Activated T-helper 1 cell treated with anti-CD3 and anti-CD28 coated beads, Interleukin-2, amount 50 U/mL, for 16 hours (primary cell): ENCODE measurements at places on chromosomes 6 and 20.

GRCh38 chr6:140379919-140380318 is 1005.5 kb upstream of the CITED2 start:
- no peak for DNase-seq

DNA sequence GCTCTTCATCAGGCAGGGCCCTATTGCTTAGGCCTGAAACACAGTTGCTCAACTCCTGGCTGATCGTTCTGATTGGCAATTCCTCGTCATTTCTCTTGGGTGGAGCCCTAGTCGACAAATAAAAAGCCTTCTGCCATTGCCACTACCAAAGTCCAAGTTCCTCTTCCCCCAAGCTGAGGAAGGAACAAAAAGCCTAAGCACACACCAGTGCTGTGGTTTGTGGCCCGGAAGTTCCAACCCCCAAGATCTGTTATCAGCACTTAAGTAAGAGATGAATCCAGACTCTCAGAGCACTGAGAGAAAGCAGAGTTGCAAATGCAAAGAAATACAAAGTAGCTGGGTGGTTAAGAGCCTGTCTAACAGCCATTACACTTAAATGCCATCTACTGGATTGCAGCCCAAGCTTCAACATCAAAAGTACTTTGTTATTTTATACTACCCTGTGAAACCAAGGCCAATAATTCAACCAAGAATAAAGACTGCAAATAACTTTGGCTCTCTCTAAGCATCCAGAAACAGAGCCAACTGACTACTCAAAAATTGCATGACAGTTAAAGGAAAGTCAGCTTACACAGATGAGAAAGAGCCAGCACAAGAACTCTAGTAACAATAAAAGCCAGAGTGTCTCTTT is 1024.0 kb downstream of the GRIK2 start:
- DNase-seq: no peak

DNA sequence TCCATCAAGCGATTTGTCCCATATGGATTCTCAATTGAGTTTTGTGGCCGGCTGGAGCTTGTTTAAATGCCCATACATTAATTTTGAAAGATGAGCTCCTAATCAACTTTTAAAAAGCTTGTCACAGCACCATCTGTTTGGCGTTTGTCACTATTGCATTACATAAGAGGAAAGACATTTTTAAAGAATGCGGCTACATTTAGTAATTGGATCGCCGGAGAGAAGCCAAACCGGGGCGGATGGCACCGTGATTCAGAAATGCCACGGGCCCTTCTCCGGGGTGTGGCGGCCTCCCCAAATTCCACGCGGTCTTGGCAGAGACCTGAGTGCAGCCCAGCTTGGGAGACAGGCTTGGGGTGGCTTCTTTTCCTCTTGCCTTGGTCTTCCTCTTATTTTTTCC is 67.7 kb upstream of the ZNFX1 start:
- DNase-seq: no peak

DNA sequence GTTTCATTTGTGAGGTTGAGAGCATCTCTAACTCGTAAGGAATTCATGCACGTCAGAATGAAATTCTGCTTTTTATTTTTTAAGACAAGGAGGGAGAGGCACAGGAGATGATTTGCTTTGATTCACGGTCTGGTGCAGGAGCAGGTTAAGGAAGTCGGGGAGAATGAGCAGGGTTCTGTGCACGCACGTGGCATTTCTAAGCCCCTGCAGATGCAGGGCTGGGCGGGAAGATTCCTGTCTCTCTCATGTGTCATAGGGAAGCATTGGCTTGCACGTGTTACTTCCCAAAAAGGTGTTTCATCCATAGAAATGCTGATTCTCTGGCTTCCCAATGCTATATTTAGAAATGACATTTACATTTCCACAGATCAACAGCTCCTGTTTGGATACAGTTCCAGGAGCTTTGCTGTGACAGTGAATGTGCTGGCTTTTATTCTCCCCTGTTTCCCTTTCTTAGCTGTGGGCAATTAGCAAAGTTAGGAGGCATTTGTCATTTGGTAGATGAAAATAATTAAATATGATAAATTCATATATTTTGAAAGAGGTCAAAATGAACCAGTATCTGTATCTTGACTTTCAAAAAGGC is 119.7 kb upstream of the ZFP64 start:
- DNase-seq: no peak

DNA sequence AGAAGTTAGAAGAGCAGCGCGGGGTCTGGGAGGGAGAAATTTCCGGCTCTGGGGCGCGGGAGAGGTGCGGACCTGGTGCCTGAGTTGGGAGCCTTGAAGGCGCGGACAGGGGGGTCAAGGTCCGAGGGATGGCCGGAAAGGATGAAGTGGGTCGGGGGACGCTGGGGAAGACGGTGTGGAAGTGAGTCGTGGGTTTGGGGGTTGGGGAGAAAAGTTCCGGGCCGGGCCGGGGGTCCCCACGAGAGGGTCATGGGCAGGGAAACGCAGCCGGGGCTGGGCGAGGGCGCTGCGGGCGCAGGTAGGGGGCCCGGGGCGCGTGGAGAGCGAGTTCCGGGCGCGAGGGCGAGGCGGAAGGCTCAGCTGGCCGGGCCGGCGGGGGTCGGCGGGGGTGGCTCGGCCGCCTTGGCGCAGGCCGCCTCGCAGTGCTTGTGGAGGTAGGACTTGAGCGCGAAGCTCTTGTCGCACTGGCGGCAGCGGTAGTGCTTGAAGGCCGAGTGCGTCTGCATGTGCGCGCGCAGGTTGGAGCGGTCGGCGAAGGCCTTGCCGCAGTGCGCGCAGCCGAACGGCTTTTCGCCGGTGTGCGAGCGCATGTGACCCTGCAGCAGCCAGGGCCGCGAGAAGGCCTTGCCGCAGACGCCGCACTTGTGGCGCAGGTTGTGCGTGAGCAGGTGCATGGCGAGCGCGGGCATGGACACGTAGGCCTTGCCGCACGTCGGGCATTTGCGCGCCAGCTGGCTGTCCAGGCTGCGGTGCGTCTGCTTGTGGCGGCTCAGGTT is 10.5 kb upstream of the SRXN1 start:
- DNase-seq: no peak

DNA sequence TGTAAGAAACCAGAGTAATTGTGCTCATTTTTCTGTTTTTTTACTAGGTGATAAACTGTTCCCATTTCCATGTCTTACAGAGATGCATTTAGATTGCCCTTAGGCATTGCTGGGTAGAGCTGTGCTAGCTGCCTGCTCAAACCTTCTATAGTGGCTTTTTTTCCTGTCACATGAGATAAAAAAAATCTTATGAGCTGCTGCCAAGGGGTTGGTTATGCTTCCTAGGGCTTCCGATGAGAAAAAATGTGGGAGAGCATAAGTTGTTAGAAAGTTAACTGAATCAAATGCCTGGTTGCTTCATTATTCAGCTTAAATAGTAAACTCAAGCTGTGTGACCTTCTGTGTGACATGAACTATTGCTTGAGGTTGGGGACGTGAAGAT is 50.0 kb upstream of the NOX3 start:
- DNase-seq: no peak

DNA sequence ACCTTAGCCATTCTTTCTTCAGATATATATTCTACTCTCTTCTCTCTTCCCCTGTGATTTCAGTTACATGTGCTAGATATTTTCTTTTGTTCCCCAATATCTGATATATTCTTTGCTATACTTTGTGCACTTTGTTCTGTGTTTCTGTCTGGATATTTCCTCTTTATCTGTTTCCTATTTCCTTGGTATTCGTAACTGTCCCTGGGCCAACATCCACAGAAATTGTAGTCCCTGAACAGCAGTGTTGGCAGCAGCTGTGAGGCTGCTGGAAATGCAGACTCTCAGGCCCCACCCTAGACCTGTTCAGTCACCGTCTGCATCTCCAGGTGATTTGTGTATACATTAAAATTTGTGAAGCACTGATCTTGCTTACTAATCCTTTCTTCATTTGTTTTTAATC is 522.9 kb upstream of the SOX4 start:
- DNase-seq: no peak

DNA sequence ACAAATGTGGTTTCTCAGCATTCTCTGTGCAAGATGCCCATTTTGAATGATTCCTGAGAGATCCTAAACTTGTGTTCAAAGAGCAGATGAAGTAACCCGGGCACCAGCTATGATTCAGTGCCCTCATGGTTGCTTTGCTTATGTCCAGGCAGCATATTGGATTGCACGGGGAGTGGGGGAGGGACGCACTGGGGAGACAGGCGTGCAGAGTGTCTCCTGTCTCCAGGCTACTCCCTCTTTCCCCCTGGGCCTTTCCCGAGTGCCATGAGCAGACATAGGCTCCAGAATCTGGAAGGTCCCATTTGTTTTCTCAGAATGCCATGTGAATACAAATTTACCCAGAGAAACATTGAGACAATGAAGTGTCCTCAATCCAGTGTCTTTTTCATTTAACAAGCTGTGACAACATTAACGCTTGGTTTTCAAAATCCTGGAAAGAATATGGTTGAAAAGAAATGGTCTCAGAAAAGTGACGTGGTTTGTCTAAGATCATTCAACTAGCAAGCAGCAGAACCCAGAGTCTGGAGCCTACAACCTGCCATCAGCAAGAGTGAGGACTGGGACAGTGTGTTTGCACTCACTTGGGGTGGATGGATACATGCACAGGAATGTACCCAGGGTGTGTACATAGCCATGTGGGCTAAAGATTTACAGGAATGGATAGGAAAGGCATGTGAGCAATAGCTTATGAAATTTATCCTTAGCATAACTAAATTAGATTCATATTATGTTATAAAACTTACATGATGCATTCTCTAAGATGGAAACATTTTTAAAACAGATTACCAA is 4.2 kb downstream of the SYNDIG1 start:
- DNase-seq: no peak

- DNase-seq: no peak
These were observed 43.9 kb upstream of the QKI start for GRCh38 chr6:163370464-163371117.

DNA sequence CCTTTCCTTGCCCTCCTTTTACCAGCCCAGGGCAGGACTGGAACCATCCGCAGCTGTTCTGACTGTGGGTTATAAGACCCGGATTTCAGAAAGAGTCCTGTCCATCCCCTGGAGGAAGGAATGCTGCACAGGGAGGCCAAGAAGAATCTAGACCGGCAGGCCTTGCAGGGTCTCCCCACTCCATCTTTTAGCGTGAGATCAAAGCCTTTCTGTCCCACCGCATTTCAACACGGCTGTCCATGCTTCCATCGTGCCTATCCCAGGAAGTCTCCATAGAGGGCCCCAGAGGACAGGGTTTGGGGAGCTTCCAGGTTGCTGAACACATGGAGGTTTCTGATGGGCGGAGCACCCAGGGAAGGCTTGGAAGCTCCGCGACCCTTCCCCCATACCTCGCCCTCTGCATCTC is 79.3 kb upstream of the AGPAT4 start:
- DNase-seq: no peak

DNA sequence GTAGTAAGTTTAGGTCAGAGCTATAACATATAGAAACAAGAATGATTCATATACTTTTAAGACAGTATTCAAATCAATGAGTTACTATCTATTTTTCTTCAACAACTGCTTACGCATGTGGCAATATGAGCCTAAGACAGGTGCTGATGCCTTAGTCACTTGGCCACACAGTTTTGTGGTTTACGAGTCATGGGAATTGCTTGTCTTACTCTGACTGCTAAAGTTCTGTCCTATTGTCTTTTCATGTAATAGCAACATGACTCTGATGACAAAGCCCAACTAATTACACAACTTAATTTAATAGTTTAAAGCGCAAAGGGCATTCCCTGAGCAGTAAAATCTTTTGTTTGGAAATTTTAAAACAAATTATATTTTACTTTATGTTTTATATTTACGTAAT is 159.3 kb upstream of the CENPW start:
- DNase-seq: no peak

GRCh38 chr6:73898599-73898998 is 202.6 kb downstream of the CD109 start:
- no peak for DNase-seq

DNA sequence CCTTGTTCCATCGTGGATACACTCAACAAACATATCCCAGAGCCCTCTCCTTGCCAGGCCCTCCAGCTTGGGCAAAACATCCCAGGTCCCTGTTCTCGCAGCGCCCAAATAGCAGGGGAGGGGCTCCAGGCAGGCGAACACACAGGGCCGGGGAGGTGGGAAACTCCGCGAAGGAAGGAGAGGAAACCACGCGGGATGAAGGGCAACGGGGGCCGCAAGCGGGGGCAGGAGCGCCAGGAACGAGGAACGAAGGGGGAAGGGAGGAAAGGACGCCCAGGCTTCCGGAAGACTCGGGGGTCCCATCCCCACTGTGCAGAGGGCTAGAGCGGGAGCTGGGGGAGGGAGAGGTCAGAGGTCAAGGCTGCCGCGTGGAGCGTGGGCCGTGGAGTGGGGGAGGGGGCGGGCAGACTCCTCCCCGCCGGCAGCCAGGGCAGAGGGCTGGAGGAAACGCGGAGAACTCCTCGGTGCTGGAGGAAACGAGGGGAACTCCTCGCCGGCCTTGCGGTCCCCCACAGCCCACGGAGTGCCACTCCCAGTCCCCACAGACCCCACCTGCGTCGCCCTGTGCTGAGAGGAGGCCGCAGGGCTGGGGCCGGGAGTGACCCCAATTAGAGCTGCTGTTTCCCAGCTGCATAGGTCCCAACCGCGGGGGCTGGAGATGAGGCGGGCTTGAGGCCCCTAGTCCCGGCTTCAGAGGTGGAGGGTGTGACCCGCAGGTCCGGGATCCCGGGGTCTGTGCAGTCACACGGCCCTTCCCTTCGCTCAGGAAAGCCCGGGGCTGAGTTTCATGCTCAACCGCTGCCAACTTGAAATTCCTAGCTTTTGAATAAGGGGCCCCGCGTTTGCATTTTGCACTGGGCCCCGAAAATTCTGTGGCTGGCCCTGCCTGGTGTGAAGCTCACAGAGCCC is 1.2 kb upstream of the RBM38 start:
- peak; percentile 61 for DNase-seq

GRCh38 chr6:70124882-70125545 is 177.9 kb downstream of the COL9A1 start:
- no peak for DNase-seq

GRCh38 chr6:155162682-155163081 is 101.1 kb upstream of the CLDN20 start:
- DNase-seq: no peak

- no peak for DNase-seq
These were observed 360.8 kb upstream of the ARID1B start for GRCh38 chr6:156416391-156416790.

GRCh38 chr6:114061116-114061515 is 90.2 kb upstream of the HDAC2 start:
- no peak for DNase-seq

- no peak for DNase-seq
These were observed 12.9 kb downstream of the SNPH start for GRCh38 chr20:1278993-1279392.

DNA sequence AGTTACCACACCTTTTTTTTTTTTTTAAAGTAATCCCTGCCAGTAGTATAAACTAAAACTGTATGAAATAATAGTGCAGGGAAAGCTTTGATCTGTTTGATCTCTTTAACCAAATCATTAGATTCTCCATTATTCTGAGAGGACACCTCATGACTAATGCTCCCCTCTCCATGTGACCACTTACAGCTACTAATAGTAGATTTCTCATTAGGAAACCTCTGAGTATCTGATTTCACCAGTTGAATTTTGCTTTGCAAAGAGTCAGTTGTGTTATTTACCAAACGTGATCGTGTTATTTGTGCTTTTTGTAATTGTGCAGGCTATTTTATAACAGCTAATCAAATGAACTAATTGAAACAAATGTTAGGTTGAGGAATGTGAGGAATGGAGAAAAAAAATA is 12.5 kb downstream of the CASP8AP2 start:
- no peak for DNase-seq

GRCh38 chr6:129871221-129871620 is 10.1 kb upstream of the TMEM244 start:
- no peak for DNase-seq

- DNase-seq: no peak
These were observed 105.6 kb downstream of the BTBD3 start for GRCh38 chr20:12023194-12023795.
